ENCODE measurements at places on chromosomes 1 and 21.

DNA sequence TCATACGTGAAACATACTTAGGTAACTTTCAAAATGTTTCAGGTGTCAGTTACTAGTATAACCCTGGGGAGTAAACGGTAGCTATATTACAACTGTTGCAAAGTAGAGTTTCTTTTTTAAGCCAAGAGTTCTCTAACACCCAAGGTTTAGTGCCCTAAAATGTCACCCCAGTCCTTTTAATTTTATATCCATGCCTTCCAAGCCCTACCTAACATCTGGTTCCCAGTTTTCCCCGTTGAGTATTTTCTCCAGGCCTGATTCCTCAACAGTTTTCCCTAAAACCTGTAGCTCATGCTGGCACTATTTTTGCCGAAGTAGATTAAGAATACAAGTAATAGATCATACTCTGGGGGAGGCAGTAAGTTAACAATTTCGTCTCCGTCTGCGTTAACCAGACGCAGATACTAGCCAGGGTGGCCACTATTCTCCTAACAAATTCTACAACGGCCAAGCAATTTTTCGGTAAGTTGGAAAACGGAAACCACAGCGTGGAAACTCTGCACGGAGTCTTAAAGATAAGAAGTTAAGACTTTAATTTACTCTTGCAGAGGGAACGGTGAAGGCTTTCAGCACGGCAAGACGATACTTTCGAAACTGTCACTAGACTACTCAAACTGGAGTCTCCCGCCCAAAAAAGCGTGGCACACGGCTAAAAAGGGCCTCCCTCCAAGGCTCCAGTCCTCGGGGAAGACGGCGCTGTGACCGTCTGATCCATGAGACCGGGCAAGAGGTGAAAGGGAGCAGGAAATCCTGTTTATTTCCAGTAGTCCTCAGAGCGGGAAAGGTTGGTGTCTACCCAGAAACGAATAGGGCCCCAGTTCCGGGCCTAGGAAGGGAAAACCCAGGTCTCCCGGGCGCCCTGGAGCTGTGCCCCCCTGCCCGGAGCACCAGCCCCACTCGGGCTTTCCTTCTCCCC, 945 bp downstream of the SRSF4 start:
- no peak for DNase-seq

GRCh38 chr1:59696421-59697115, 118.2 kb upstream of the HOOK1 start:
- DNase-seq: no peak

DNA sequence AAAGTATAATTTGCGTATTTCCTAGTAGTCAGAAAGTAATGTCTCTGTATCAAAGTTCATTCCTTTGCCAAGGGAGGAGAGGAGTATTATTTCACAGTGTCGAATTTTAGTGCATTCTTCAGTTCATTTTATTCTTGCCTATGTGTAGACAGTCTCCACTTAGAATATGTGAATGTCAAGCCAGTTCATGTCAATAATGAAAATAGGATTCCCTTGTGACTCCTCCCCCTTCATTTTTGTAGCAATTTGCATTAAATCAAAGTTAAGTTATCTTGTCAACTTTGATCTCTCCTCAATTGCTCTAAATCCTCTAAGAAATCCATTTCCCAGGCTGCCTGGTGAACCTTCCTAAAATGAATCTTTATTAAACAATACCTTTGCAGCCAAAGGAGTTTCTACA, 179.1 kb downstream of the SLC44A5 start:
- DNase-seq: no peak

- no peak for DNase-seq
Observed at GRCh38 chr1:181514298-181515290, 31.3 kb downstream of the CACNA1E start.

DNA sequence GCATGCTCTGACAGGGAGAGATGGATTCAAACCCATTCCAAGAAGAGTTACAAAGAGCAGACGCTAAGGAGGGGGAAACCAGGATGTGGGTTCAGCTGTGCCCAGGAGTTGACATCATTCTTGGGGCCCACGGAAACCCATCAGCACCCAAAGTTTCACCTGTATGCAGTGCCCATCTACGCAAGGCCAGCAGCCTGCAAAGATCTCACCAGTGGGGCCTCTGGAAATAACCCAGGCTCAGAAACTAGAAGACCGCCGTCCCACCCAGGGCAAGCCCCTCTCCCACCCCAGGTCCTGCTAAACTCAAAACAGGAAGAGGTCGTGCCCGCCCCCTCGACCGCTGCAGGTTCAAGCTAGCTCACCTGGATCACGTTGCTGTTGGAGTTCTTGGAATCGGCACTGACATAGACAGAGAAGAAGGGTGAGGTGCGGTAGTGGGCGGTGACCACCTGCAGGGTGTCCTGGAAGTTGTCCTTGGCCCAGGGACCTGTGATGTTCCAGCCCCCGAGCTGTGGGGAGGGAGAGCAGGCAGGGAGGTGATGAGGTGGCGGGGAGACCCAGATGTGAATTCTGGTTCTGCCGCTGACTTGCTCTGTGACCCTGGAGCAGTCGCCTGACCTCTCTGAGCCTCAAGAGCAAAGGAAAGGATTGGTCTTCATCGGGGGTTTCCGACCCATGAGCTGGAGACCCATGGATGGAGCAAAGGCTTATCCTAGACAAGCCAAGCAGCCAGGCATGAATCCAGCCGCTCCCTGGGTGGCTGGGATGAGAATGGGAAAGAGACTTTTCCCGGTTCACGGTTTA, 31.7 kb downstream of the ECE1 start:
- no peak for DNase-seq

- no peak for DNase-seq
Observed at GRCh38 chr1:223500560-223501425, 107.6 kb downstream of the CCDC185 start.

DNA sequence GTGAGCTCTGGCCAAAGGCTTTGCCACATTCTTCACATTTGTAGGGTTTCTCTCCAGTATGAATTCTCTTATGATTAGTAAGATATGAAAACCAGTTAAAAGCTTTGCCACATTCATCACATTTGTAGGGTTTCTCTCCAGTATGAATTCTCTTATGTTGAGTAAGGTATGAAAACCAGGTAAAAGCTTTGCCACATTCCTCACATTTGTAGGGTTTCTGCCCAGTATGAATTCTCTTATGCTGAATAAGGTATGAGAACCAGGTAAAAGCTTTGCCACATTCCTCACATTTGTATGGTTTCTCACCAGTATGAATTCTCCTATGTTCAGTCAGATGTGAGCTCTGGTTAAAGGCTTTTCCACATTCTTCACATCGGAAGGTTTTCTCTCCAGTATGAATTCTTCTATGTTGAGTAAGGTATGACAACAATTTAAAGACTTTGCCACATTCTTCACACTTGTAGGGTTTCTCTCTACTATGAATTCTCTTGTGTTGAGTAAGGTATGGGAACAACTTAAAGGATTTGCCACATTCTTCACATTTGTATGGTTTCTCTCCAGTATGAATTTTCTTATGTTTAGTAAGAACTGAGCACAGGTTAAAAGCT, 20.7 kb downstream of the ZNF695 start:
- no peak for DNase-seq

DNA sequence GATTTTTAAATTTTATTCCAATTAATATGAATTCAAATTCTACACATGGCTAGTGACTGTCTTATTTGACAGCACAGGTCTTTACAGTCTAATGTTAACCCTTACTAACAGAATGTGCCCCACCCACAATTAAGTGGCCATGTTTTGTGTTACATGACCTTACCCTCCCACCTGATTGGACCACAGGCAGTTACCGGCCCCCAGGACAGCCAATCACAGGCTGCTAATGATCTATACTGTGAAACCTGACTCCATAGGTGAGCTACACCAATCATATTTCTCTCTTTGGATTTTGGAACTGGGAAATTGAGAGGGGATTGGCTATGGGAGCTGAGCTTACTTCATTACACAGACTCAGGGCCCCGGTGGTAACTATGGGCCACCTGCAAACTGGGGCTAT, 27.5 kb downstream of the ZP4 start:
- DNase-seq: no peak

- DNase-seq: no peak
Observed at GRCh38 chr21:22889445-22889844, 1891.2 kb downstream of the NCAM2 start.

DNA sequence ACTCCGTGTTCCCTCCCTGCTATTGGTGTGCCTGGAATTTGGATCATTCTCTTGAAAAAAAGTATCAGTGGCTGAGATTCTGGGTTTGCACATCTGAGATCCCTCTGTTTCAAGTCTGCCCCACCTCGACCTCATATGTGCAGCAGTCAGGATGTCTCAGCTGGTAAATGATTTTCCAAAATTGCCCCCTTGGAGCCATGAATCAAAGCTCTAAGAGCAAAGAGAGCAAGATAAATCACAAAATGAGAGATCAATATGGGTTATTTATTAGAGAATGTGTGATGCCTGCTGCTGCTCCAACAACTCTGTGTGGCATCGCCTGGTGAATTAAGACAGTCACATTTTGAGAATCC, 8.5 kb downstream of the CRP start:
- DNase-seq: no peak

DNA sequence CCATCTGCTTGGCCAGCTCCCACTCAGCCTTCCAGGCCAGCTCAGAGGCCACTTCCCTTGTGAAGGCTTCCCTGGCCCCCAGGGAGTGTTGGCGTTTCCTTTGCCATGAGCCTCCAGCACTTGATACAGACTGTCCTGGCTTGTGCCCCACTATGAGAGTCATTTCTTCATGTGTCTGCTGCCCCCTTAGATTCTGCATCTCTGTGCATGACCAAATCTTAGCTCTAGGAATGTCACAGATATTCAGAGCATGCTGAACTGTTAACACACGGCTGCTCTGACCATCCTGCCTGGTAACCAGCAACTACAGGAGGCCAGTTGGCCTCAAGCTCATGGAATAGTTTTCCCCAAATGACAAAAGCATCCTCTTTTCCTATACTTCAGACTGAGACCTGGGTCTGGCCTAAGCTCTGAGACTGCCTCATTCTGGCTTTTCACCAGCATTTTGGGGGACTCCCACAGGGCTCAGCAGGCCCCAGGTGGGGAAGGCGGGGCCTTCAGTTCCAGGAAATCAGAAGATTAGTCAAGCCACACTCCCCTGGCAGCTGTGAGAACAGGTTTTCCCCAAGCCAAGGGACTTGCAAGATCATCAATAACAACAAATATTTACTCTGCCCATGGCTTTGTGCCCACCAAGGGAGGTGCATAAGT, 182.6 kb upstream of the EDN2 start:
- DNase-seq: peak; percentile 54

- DNase-seq: no peak
Observed at GRCh38 chr21:28541371-28542112, 451.1 kb downstream of the LTN1 start.

- DNase-seq: no peak
Observed at GRCh38 chr1:28129150-28129549, 40.7 kb upstream of the EYA3 start.

GRCh38 chr1:54007613-54008012, 10.4 kb downstream of the LDLRAD1 start:
- no peak for DNase-seq

DNA sequence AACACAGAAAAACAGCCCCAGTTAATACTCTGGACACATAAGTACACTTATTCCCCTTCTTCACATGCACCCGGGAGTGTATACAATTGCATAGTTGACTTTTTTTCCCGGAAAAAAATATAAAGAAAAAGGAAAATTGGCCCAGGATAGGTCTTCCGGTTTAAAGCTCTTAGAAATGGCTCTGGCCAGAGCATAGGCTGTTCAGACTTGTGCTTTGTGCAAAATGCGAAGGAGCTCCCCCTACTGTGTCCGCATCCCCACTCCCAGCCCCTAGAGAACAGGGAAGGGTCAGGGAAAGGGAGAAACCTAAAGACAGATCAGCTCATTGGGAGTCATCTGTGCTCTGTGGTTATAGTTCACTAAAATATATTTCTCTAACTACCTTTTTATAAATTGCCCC, 5.5 kb upstream of the MTMR11 start:
- no peak for DNase-seq

DNA sequence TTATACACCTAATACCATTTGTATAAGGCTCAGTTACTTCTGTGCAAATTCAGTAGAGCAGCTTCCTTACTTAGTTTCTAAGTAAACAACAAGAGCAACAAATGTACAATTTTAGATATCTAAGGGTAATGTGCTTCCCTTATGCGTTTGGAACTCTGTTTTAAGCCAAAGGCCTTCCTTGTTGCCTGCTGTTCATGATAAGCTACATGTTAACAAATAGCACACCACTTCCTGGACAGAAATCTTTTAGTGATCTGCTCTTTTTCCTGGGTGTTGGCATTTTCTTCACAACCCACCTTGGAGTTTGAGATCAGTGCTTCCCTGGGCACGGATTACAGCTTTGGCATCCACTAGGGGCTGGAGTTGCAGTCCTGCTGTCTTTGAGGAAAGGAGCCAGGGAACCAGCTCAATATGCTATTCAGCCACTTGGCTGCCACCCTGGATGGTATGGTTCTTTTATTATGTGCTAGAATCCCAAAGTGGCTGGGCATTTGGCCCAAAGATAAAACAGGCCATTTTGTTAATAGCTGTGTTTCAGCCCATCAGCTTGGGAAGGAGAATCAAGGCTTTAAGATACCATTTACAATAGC, 55.6 kb upstream of the ADAR start:
- no peak for DNase-seq

DNA sequence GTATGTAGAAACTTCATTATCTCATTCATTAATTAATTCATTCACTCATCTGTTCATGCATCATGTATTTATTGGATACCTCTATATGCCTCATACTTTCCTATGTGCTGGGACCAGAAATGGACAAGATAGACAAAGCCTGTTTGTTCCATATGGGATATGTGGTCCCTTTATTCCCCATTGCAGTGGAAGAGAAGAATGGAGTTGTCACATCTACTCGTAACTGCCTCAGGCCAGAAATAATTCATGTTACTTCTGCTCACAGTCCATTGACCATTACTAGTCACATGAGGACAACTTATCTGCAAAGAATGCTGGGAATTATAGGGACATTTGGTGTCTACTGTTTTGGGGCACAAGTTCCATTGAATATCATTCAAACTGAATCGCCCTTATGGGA, 327.8 kb downstream of the MATN1 start:
- DNase-seq: no peak

DNA sequence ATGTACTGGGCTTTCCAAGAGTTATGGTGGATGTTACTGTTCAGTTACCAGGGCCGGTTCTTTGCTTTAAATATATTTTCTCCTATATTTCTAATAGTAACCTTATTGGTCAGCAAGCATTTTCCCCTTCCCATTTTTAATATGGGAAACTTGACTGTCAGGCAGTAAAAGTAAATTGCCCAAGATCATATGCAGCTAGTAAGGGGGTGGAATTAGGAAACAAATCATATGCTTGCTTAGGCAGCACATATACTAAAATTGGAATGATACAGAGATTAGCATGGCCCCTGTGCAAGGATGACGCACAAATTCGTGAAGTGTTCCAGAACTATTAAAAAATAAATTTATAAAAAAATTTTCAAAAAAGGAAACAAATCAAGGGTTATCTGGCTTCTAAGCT, 73.9 kb downstream of the PATJ start:
- DNase-seq: no peak
